Activated T-cell treated with anti-CD3 and anti-CD28 coated beads, Interleukin-2, amount 50 U/mL, for 4 hours (primary cell): ENCODE measurements at places on chromosomes 2 and 18.

DNA sequence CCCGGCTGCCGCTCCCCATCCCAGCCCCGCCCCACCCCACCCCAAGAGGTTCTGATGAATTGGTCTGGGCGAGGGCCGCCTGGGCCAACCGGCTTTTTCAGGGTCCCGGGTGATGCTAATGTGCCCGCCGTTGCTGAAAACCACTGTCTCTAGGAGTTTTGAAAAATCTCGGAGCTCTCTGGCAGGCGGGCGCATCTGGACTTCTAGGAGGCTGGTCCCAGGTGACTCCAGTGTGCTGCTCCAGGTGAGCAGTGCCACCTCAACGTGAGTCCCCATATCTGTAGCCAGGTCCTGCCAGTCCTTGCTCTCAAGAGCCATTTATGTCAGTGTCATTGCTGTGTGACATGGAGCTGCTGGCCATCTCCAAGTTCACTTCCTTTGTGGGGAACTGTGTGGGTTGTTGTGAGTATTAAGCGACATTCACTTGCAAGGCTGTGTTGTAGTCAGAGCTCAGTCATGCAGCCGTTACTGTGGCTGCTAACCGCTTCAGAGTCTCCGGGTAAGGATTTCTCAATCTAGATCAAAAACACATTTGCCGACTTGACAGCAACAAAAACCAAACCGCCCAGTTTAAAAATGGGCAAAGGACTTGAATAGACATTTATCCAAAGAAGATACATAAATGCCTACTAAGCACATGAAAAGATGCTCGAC lies at the start of gene RFX8:
TSS of gene RFX8 (minus strand) at position 382 of the 654 bp plus-strand sequence. CDS start 8,264 bp downstream, outside the sequence.
- DNase-seq = peak; percentile 33

- no peak for DNase-seq
Measured at GRCh38 chr2:236393581-236393980, 129.4 kb upstream of the ASB18 start.

DNA sequence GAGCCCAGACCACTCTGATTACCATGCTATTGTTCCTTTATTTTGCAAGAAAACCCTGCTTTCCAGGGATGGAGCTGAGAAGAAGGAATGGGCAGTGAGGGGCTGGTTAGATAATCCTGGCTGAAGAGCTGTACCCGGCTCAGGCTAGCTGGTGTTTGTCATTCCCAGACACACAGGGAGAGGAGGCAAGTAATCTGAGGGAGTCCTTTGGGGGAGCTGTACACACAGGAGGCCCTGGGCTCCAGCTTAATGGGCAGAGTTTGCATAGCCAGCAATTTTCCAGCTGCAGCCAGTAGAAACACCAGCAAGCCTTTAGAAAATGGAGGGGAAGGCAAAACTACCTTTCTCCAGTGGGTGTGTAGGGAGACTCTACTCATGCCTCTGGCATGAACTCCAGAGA lies 259.3 kb downstream of the SOX11 start:
- DNase-seq = no peak

GRCh38 chr18:31399306-31400032 lies 22.9 kb downstream of the DSG4 start:
- DNase-seq = no peak

DNA sequence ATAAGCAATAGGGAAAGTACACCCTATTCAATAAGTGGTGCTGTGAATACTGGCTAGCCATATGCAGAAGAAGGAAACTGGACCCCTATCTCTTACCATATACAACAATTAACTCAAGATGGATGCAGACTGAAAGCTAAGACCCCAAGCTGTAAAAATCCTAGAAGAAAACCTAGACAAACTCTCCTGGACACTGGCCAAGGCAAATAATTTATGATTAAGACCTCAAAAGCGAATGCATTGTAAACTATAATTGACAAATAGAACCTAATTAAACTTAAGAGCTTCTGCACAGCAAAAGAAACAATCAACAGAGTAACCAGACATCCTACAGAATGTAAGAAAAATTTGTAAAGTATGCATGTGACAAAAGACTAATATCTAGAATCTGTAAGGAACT lies 41.1 kb upstream of the ASXL3 start:
- DNase-seq = no peak
